Stimulated activated naive CD4-positive, alpha-beta T cell treated with Interleukin-2 at 50 U/mL for 16 hours (primary cell): ENCODE measurements at places on chromosomes 1 and 21.

DNA sequence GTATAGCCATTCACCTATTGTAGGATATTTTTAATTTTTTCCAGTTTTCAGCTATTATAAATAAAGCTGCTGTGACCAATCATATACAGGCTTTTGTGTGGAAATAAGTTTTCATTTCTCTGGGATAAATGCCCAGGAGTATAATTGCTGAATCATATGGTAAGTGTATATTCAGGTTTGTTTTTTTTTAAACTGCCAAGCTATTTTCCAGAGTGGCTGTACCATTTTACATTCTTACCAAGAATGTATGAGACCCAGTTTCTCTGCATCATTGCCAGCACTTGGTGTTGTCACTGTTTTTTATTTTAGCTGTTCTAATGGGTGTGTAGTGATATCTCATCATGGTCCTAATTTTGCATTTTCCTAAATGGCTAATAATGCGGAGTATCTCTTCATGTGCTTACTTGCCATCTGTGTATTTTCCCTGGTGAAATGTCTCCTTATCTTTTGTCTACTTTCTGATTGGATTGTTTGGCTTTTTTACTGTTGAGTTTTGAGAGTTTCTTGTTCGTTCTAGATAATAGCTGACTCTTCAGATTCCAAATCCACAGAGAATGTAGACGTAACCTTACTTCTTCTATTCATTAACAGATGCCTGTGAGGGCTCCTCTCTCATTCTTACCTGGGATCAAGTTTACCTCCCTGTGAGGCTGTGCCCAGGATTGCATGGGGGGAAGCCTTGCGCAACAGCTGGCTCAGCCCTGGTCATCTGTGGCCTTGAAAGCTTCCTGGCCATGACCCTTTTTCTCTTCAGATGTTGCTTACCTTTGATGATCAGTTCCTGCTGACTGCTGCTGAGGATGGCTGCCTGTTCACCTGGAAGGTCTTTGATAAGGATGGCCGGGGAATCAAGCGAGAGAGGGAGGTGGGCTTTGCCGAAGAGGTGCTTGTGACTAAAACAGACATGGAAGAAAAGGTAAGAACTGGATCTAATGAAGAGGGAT lies 42.6 kb downstream of the CFAP57 start:
- DNase-seq = no peak

DNA sequence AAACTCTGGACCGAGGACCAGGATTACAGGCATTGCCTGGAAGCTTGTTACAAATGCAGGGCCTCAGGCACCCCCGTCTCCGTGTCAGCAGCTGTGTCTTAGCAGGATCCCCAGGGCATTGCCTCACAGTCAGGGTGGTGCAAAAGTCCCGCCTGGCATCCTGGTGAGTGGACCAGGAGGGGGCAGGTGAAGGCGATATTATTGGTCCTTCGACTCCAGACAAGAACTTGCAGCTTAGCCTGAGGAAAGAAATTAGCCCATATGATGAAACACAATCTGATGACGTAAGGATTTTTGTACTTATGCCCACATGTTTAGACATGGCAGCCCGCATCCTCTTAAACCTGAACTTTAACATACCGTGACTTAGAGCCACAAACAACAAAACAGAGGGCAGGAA lies 40.8 kb downstream of the RSPH1 start:
- DNase-seq = no peak

- DNase-seq = no peak
Measured at GRCh38 chr1:15758953-15759661, 512 bp downstream of the FBLIM1 start.

DNA sequence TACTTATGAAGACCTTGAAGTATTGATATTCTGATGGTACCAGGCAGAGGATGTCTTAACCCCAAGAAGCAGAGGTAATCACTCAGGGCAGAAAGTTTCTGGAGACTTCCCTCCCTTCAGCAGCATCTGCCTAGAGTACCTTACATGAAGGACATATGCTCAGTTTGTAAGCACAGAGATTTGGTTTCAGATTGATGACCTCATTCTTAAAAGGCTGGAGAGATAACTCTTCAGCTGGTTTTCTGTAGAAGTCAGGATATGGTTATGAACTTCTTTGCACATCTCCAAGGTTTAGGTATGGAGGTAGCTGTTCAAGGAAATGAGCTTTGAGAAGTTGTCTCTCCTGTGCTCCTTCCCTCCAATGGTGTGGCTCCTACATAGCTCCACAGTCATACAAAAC lies 148.7 kb downstream of the HHIPL2 start:
- no peak for DNase-seq

DNA sequence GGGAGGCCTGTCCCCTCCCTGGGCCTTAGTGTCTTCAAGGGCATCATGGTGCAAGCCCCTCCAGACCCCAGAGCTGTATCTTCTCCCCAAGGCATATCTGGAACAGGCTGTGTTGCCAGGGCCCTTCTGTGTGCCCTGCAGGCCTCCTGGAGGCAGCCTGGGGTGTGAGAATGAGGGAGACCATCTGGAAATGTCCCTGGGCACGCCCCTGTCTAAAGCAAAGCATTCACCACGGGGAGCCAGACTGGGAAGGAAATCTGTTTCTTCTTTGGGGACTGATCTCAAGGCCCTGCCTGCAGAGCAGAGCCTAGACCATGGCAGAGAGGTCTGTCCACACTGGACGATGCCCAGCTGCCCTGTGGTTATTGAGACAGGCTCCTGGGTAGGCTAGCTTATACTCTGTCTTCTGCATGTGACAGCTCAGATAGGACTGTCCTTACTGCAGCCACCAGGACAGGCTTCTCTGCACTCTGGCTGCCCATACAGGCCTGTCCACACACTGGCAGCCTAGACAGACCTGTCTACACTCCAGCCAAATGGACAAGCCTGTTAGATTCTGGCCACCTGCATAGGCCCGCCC lies 24.6 kb downstream of the PODN start:
- no peak for DNase-seq

GRCh38 chr1:65009724-65010420 lies 43.5 kb upstream of the JAK1 start:
- no peak for DNase-seq

DNA sequence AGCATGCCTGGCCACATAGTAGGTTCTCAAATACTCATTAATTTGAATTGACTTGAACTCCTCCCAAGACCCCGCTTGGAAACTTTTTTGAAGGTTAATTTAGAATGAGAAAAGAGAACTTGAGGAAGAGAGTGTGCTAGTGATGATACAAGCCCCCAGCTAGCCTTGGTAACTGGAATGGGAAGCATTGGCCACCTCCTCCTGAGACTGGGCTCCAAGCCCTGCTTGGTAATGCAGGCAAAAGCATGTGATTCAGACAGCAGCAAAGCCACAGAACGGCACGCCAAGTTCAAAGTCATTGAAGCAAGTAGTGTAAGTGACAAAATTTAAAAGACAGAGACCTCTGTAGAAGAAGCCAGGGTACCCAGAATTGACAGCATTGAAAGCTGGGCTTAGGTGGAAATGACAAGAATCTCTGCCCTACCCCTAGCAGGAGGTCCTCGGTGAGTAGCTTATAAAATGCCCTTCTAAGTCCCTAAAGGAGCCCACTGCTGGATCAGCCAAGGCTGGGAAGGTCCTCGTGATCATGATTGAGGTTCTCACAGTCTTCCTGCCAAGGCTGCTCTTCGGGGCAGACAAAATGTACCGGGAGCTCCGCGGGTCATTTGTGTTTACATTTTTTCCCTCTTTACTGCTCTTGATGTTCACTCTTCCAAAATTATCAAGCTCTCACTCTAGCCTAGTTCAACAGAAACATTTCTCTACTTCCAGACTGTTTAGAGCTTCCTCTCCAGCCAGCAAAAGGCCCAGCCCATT lies 99.4 kb downstream of the TSEN15 start:
- no peak for DNase-seq

DNA sequence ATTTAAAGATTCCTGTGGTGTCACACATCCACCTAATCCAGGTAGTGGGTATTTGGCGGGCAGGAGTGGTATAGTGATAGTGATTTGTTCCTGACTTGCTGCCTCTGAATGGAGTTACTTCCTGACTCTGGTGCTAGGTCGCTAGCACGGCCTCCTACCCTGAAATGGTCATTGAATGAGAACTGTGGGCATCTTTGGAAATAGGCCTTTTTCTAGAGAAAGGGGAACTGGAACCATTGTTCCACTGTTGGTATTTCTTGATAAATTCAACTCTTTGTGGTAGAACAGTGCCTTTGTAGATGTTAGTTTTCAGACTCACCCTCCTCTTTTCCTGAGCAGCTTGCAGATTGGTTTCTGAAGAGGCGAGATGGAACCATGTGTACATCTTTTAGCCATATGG lies 1.5 kb downstream of the QSOX1 start:
- no peak for DNase-seq

DNA sequence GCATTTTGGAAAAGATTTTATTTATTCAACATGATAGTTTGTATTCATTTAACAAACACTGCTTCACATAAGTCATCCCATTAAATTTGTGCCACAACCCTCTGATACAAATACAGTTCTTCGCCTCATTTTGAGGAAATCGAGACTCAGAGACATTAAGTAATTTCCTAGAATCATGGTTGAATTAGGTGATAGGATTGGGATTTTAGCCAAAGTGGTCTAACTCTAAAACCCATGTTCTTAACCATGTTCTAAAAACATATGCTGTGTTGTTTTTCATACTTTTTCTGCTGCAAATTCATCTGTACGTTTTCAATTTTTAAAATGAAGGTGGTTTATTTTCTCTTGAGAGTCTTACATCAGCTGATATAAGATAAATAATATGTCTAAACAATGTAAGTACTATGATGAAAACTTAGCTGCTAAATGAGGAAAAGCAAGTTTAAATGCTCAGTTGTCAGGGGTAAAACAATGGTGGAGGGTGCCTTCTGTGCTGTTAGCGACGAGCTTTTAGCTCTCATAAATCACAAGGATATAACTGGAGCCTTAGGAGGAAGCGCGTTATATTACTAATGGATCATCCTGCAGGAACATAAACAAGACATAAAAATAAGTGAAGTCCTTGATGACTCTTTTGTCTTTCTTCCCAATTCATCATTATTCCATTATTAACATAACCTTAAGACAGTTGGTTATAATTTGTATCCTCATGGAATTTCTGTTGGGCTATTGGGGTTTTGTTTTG lies 97.7 kb downstream of the CACHD1 start:
- no peak for DNase-seq

GRCh38 chr1:230054092-230054749 lies 12.8 kb upstream of the GALNT2 start:
- no peak for DNase-seq

GRCh38 chr1:115577513-115577912 lies 64.3 kb upstream of the VANGL1 start:
- DNase-seq = no peak

- no peak for DNase-seq
Measured at GRCh38 chr1:29786791-29787732, 550.7 kb downstream of the PTPRU start.

- no peak for DNase-seq
Measured at GRCh38 chr1:115429241-115429640, 91.2 kb upstream of the NGF start.

DNA sequence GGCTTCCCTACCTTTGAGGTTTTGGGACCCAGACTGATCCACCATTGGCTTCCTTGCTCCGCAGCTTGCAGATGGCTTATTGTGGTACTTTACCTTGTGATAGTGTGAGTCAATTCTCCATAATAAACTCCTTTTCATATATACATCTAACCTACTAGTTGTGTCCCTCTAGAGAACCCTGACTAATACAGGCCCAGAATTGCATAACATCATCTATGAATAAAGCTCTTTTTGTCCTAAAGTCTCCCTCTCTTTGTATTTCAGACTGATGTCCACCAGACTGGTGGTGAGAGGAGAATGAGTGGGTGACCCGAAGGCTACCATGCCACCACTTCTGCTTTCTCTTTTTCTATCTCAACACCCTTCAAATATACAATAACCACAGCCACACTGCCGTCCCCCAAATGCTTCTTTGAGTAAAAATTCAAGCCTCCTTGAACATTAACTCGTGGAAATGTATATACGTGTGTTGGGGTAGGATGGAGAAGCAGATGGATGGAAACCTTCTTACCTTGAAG lies 265.7 kb downstream of the PTBP2 start:
- DNase-seq = no peak

DNA sequence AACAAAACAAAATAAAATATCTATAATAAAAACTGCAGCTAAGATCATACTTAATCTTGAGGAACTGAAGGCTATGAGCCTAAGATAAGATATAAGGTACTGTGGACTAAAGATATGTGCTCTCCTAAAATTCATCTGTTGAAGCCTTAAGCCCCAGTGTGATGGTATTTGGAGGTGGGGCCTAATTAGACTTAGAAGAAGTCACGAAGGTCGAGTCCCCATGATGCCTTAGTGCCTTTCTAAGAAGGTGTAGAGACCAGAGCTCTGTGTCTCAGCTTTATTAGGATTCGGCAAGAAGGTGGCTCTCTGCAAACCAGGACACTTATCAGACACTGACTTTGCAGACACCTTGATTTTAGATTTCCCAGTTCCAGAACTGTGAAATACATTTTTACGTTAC lies 622.0 kb upstream of the BRINP3 start:
- no peak for DNase-seq

DNA sequence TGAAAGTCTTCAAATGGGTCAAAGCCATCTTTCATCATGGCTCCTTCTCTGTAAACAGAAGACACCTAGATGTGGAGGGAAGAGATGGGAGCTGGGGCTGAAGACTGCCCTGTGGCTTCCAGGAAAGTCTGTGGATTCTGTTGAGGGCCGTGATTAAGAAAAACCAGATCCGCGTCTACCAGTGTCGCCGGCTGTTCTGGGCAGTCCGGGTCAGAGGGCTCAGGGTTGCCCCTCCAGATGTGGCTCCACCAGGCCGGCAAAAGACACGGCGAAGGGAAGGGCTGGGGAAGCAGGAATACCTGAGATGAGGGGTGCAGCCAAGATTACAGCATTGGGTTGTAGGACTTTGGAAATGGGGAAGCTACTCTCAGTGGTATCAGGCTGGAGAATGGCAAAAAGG lies 162.6 kb downstream of the RHOU start:
- DNase-seq = no peak

DNA sequence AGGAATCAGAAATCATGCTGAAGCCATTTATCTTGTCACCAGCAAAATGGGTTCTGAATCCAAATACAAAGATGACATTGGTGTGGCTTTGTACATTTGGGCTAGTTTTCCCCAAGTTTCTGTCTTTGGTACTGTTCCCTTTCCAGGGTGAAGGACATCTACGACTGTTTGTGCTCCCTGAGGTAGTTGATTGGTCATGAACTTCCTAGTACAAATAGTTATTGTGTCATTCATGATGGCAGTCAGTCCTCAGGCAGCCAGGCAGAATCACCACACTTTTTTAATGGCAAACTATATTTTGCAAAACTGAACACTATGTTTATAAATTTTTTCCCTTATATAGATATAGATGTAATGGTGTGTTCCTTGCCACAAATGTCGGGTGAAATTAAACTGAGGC lies 46.0 kb downstream of the CEP350 start:
- no peak for DNase-seq

DNA sequence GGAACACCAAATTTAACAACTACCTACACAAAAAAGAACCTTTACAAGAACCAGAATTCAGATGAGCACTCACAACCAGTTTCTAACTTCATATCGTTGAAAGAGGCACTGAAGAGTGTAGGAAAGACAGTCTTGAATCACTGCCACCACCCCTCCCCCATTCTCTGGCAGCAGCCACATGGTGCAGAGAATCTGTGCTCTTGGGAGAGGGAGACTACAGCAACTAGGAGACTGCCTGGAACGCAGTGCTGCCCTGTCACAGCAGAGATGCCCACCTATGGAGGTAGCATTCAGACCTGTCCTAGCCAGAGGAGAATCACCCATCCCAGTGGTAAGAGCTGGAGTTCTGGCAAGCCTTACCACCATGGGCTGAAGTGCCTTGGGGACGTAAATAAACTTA lies 7.3 kb downstream of the CCN1 start:
- no peak for DNase-seq
